Retinal pigment epithelial cell (primary cell): ENCODE measurements at places on chromosomes 2 and 18.

DNA sequence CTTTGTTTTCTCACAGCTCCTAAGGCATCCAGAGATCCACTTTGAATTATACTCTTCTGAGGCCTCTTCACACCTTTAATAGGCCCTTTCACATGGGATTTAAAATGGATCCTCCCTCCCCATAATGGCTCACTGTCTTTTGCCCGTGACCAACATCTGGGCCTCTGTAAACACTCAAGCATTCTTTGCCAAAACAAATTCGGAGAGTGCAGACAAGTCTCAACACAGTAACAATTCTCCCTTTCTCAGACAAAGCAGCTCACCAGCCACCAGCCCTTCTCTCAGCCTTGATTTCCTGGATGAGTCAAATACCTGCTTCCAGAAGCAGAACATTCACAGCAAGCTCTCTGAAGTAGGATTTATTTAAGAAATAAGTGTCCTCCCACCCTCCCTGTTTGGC lies 14.0 kb upstream of the IMP4 start:
- no peak for DNase-seq

- DNase-seq = no peak
Measured at GRCh38 chr2:234792621-234793022, 159.2 kb upstream of the SH3BP4 start.

GRCh38 chr18:32553174-32553573 lies 82.5 kb upstream of the GAREM1 start:
- DNase-seq = no peak

- no peak for DNase-seq
Measured at GRCh38 chr18:48752478-48752877, 198.3 kb downstream of the SMAD7 start.

GRCh38 chr18:50273203-50274043 lies 7.1 kb upstream of the CFAP53 start:
- DNase-seq = no peak

GRCh38 chr2:147569426-147569825 lies 275.4 kb upstream of the ACVR2A start:
- no peak for DNase-seq

DNA sequence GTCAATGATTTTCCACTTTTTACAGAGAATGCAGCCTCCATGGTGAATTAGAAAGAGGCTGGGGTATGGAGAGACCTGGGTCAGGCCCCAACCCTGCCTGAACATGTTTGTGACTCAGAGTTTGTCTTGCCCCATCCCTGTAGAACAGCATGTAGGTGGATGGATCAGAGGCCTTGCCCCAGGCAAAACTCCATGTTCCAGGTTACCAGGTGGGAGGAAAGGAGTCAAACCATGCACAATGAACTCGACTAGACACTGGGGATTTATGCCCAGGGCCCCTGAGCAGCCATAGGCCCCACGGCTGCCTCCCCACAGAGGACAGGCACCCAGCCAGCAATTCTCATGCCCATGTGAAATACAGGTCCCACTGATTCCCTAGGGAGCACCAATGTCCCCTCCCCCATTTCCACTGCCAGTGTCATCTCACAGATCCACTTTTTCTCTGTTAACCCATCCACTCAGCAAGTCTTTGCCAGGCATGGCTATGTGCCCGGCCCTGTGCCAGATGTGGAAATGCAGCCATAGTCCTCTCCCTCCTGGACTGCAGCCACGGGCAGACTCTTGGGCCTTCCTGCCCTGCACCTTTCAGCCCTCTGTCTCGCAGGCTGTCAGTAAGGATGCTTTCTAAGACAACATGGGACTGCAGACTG lies 737.8 kb upstream of the HS6ST1 start:
- no peak for DNase-seq
